Mammary microvascular endothelial cell (primary cell): ENCODE measurements at places on chromosomes 6 and 20. TPM values are rescaled to one million over a fixed set of nuclear protein-coding genes. Genes with fewer than 3 reads are reported as not detected.

Gene FAM209A
- not detected in 2 replicates for total RNA-seq

Gene CALHM4
- total RNA-seq, result 0.87 TPM in 1 of 2 replicates, not detected in the other

Gene PAK5
- total RNA-seq, result not detected in 2 replicates

Gene TP53INP2
- 9.3 and 9.5 TPM in 2 replicates for total RNA-seq

Gene SLC22A7
- not detected in 2 replicates for total RNA-seq

Gene ATRN
- total RNA-seq, result 13.0 and 15.3 TPM in 2 replicates
